Suprapubic skin (tissue), 4 donors: ENCODE measurements at places on chromosomes 3 and 15. TPM values are rescaled to one million over a fixed set of nuclear protein-coding genes. Genes with fewer than 3 reads are reported as not detected.

- H3K4me1 ChIP-seq, result no peaks in the 10 kb centered on the region
- no peaks in the 10 kb centered on the region for H3K36me3 ChIP-seq
- no peaks in the 10 kb centered on the region for H3K27me3 ChIP-seq
- H3K4me3 ChIP-seq, result no peak overlapping the region
- H3K27ac ChIP-seq, result no peak overlapping the region
Measured at GRCh38 chr3:120820748-120821147, 78.2 kb downstream of the GTF2E1 start.

GRCh38 chr15:101539492-101539891 is 50.0 kb upstream of the PCSK6 start:
- H3K36me3 ChIP-seq, result no peaks in the 10 kb centered on the region
- H3K4me1 ChIP-seq, result no peaks in the 10 kb centered on the region
- H3K27ac ChIP-seq, result no peak overlapping the region
- H3K4me3 ChIP-seq, result no peak overlapping the region
- peaks cover 26% of the 10 kb centered on the region for H3K27me3 ChIP-seq

- peaks cover 26% of the 10 kb centered on the region for H3K4me1 ChIP-seq
- DNase-seq, result no peak
- no peaks in the 10 kb centered on the region for H3K36me3 ChIP-seq
- no peak overlapping the region for H3K4me3 ChIP-seq
- peak overlapping the region; percentile 3 for H3K27ac ChIP-seq
- no peaks in the 10 kb centered on the region for H3K27me3 ChIP-seq
Measured at GRCh38 chr15:63896336-63897115, 62.8 kb upstream of the HERC1 start.

DNA sequence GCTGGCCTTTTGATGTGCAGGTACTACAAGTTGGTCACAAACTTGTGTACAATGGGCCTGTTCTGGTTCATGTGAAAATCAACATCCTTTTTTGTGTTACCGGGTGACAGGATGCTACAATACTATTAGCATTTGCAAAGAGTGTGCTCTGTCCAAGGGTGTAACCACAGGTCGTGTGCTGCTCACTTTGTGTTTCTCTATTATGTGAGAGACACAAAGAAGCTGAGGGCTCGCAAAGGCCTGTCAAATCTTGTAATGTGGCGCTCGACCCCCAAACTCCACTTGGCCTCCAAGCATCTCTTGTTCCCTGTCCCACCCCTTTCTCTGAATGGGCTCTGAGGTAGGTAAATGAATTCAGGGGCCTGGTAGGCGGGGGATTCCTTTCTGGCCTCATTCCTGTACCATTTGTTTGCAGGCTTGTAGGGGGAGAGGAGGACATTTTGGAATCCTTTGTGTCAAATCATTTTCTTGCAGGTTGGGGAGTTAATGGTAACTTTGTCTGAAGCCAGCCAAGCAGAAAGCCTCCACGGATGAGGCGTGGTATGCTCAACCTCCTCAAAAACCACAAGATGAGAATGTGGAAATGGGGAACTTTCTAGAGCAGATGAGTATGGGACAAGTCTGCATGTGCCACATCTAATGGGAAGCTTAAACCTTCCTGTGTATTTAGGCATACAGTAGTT is 109.1 kb downstream of the OPA1 start:
- no peak for DNase-seq
- no peaks in the 10 kb centered on the region for H3K27me3 ChIP-seq
- no peak overlapping the region for H3K27ac ChIP-seq
- no peaks in the 10 kb centered on the region for H3K4me1 ChIP-seq

DNA sequence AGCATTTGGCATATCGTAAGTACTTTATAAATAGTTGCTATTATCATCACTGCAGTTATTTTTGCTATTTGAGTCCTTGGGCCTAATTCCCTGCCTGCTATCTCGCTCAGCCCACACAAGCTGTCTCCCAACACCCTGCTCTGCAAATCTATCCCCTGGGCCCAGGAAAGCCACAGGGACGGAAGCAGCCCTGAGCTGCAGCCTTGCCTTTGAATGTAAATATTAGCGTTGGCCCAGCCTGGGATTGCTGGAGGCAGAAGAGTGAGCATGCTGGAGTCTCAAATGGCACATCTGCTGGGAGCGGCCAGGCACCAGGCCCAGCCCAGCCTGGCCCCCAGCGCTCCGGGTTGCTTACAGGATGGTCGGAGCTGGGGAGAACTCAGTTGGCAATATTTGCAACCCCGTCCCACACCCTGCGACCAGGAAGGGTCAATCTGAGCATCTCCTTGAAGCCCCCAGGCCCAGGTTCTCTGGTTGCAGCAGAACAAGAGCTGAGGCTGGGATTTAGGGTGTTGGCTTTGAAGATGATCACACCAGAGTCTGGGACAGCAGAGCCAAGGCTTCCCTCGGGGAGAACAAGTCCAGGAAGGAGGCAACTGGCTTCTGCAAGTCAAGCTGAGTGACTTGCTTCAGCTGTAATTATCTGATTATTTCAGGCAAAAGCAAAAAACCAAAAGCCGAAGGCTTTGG is 529.6 kb downstream of the SHQ1 start:
- peak overlapping the region; percentile 60 for H3K27ac ChIP-seq
- H3K4me3 ChIP-seq, result no peak overlapping the region
- no peaks in the 10 kb centered on the region for H3K27me3 ChIP-seq
- peaks cover 27% of the 10 kb centered on the region for H3K4me1 ChIP-seq

DNA sequence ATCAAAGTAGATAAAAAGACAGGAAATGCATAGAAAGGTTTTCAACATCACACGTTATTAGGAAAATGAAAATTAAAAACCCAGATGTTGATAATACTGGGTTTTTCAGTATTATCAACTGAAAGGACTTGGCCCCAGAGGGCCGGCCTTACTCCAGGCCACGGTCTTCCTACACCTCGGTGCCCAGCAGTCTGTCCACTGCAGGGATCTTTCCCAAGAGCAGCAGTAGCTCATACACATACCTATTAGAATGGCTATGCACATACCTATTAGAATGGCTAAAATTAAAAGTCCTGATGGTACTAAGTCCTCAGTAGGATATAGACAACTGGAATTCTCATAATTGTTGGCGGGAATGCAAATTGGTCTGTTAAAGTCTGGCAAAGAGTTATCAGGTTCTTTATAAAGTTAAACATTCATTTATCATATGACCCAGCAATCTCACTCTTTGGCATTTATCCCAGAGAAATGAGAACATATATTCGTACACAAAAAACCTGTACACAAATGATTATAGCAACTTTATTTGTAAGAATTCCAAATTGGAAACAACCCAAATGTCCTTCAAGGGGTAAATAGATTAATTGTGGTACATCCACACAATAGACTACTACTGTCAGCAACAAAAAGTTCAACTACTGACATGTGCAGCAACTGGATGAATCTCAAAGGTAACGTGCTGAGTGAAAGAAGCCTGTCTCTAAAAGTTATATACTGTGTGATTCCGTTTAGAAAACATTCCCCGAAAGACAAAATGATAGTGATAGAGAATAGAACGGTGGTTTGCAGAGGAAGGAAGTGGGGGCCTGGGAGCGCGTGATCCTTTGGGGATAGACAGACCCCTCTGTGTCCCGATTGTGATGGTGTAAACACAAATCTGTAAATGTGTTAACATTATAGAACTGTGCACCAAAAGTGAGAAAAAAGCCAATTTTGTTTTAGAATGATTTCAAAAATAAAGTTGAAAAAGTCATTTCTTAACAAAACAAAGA is 62.3 kb downstream of the MCTP2 start:
- H3K27me3 ChIP-seq, result no peaks in the 10 kb centered on the region
- no peak overlapping the region for H3K4me3 ChIP-seq
- DNase-seq, result no peak

DNA sequence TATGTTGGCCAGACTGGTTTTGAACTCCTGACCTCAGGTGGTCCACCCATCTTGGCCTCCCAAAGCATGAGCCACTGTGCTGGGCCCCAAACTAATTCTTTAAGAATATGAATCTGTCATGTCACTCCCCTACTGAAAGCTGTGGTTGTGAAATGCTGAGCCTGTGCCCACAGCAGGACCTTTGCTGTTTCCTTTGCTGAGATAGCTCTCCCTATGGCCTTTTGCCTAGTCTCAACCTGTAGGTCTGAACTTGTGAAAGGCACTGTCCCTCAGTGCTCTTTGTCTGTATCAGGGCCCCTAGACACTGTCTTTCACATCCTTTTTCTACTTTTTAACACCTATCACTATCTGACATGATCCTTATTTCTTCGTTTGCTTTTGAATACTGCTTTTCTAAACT is 62.7 kb upstream of the CCR4 start:
- H3K27me3 ChIP-seq, result peaks cover 2% of the 10 kb centered on the region
- no peaks in the 10 kb centered on the region for H3K36me3 ChIP-seq
- H3K4me1 ChIP-seq, result no peaks in the 10 kb centered on the region
- H3K4me3 ChIP-seq, result no peak overlapping the region
- DNase-seq, result no peak
- H3K27ac ChIP-seq, result no peak overlapping the region

DNA sequence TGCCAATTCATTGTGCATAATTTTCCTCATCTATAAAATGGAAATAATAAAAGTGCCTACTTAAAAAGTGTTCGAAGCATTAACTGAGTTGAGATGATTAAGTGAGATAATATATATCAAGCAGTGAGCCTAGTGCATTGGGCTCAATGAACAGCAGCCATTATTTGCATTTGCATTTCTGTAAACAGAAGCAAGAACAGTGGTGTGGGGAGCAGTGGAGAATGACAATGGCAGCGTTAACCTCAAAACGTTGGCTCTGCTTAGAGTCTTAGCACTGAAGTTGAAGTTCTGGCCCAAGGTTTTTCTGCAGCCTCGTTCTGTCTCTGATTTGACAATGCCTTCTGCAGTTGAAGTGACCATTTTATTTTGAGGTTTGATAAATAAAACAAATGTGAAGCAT is 466.3 kb upstream of the ONECUT1 start:
- H3K36me3 ChIP-seq, result no peaks in the 10 kb centered on the region
- DNase-seq, result no peak
- H3K4me1 ChIP-seq, result no peaks in the 10 kb centered on the region

DNA sequence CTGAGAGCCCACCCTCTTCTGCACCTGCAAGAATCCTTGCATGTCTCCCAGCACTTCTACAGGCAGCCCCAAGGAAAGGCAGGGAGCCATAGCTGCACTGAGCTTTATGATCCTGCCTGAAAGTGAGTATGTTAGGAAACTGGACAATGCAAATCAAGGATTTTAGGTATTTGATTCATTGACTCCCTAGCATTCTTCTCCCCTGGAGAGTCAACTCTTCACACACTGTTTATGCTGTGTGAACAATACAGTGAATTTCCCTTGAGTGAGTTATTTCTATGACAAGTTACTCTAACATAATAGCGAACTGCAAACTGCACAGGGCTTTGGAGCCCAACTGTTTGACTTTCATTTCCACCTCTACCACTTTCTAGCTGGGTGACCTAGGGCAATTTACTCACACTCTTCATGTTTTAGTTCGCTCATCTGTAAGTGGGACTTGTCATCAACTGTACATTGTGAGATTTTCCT is 96.0 kb upstream of the PHLDB2 start:
- DNase-seq, result no peak
- peak overlapping the region; percentile 78 for H3K27ac ChIP-seq
- no peak overlapping the region for H3K4me3 ChIP-seq

- H3K36me3 ChIP-seq, result no peaks in the 10 kb centered on the region
- no peaks in the 10 kb centered on the region for H3K27me3 ChIP-seq
- H3K27ac ChIP-seq, result no peak overlapping the region
- H3K4me3 ChIP-seq, result no peak overlapping the region
- no peak for DNase-seq
Measured at GRCh38 chr3:100637197-100637631, 27.8 kb downstream of the ADGRG7 start.

- H3K27ac ChIP-seq, result no peak overlapping the region
- no peaks in the 10 kb centered on the region for H3K27me3 ChIP-seq
- no peak for DNase-seq
- peaks cover 6% of the 10 kb centered on the region for H3K4me1 ChIP-seq
Measured at GRCh38 chr15:83764201-83764838, 110.4 kb downstream of the ADAMTSL3 start.

Gene CRYBG3
- total RNA-seq, result 36.3 TPM

DNA sequence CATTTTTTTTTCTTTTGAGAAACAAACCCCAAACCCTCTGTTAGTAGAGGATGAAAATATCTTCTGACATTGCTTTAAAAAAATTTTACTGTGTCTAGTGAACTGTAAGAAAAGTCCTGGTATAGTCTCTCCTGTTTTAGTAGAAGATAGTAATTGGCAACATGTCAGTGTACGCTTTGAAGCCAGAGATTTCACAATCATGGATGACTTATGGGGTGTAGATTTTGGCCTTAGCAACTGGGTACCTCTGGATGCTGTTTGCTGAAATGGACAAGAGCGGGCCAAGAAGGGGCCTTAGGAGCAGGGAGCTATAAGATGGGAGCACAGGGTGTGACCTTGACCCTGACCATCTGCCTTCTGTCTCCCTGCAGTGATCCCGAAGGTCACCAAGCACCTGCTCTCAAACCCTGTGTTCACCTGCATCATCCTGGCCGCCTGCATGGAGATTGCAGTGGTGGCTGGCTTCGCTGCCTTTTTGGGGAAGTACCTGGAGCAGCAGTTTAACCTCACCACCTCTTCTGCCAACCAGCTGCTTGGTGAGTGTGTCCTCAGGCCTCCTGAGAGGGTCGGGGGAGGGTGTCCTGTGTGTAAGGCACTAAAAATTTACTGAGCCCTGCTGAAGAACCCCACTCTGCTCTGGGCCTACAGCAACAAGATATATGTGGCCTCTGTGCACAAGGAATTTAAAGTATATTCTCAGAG is 266.7 kb downstream of the SLCO3A1 start:
- DNase-seq, result no peak
- peaks cover 18% of the 10 kb centered on the region for H3K4me1 ChIP-seq
- H3K27ac ChIP-seq, result no peak overlapping the region
- no peaks in the 10 kb centered on the region for H3K27me3 ChIP-seq

Gene ERC2
- total RNA-seq, result 0.21 TPM

GRCh38 chr3:37624276-37624675 is 237.4 kb upstream of the CTDSPL start:
- H3K36me3 ChIP-seq, result no peaks in the 10 kb centered on the region
- no peaks in the 10 kb centered on the region for H3K27me3 ChIP-seq
- DNase-seq, result no peak
- H3K4me3 ChIP-seq, result no peak overlapping the region
- peaks cover 32% of the 10 kb centered on the region for H3K4me1 ChIP-seq
